T-helper 2 cell treated with Interferon-gamma antibody and Interleukin-4, amounts not matched to agents 5 μg/mL and 100 μg/mL, for 36 hours (primary cell): ENCODE measurements at places on chromosomes 3 and 15.
A peak's percentile ranks its signal among the peaks of the same experiment; 100 is the strongest.

GRCh38 chr15:93848076-93848475, 383.3 kb upstream of the MCTP2 start:
- DNase-seq, result no peak

GRCh38 chr3:121870717-121871116, 23.5 kb upstream of the SLC15A2 start:
- no peak for DNase-seq

DNA sequence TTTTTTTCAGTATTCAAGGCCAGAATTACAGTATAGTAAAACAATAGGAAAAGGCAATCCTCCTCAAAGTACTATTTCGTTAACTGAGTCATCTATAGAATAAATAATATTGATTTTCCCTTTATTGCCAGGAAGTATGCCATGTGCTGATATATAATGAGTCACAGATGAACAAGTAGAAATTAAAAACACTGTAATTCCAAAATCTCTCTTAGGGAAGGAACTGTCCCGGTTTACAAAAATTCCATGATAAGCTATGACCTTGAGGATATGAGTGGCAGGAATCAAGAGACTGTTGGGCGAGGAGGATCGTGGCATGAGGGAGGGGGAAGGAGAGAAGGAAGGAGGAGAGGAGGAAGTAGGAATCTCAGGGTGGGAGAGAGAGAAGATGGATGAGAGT, 166.0 kb upstream of the ICE2 start:
- no peak for DNase-seq

- DNase-seq, result peak; percentile 56
Observed at GRCh38 chr3:52446631-52447511, 2.0 kb upstream of the SEMA3G start.

- no peak for DNase-seq
Observed at GRCh38 chr15:89088605-89089315, 504 bp downstream of the ABHD2 start.

GRCh38 chr15:58478579-58478978, 46.8 kb downstream of the LIPC start:
- no peak for DNase-seq
